ENCODE measurements at places on chromosomes 11 and 22.

- peak; percentile 40 for DNase-seq
Observed at GRCh38 chr11:37449146-37449545, 851.1 kb upstream of the RAG2 start.

- DNase-seq: no peak
Observed at GRCh38 chr22:49258107-49259010, 569.3 kb downstream of the BRD1 start.

- DNase-seq: no peak
Observed at GRCh38 chr22:30876915-30877553, 91.5 kb downstream of the MORC2 start.

DNA sequence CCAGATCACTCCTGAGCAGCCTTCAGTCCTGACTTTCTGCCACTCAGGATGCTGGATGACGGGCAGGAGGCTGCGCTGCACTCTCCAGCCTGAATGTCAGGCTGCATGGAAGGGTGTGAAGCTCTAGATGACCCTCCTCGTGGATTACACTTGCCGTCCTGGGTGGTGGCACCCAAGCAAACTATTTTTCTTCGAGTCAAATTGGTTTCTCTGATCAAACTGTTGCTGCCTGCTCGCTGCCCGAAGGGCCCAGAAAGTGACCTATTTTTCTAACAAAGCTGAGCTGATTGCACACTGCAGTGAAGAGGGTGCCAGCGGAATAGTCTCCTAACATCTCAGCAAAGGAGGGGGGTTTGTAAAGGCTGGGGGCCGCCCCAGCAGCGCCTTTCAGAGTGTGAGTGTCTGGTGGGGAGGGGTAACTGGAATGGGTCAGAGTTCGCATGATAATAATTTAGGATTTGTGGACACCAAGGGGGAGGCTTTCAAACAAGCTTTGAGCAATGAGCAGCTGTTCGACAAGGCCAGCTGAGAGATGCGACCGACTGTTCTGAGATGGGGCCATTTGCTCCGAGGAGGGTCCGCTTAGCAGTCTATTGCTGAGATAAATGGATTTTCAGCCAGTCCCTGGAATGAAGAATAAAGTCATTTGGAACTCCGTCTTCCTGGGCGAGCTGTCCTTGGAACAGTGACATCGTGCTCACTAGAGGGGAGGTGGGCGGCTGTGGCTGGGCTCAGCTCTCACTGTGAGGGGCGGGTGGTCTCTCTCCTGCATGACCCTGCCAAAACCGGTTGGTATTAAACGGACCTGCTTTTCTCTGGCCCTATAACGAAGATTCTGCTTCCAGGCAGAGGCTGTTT, 537.6 kb downstream of the BRD1 start:
- DNase-seq: no peak
